Activated CD8-positive, alpha-beta memory T cell treated with anti-CD3 and anti-CD28 coated beads for 24 hours (primary cell): ENCODE measurements at places on chromosomes 5 and 9.
A peak's percentile ranks its signal among the peaks of the same experiment; 100 is the strongest.

DNA sequence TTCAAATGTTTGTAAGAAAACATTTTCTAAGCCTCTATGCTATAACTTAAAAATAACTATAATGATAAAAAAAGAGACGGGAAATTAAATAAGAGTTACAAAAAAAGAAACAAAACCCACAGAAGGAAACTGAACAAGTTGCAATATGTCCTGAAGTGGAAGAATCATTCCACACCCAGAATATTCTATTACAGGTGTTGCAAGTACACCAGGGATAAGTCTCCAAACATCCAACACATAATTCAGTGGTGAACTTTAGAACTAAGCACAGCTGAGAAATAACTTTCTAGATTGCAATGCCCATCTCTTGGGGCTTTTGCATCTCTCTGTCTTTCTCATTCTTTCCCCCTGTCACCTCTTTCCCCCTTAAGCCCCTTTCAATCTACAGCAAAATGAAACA is 325.2 kb downstream of the BRINP1 start:
- no peak for DNase-seq

- DNase-seq: no peak
Measured at GRCh38 chr5:40976836-40977235, 67.5 kb downstream of the C7 start.

DNA sequence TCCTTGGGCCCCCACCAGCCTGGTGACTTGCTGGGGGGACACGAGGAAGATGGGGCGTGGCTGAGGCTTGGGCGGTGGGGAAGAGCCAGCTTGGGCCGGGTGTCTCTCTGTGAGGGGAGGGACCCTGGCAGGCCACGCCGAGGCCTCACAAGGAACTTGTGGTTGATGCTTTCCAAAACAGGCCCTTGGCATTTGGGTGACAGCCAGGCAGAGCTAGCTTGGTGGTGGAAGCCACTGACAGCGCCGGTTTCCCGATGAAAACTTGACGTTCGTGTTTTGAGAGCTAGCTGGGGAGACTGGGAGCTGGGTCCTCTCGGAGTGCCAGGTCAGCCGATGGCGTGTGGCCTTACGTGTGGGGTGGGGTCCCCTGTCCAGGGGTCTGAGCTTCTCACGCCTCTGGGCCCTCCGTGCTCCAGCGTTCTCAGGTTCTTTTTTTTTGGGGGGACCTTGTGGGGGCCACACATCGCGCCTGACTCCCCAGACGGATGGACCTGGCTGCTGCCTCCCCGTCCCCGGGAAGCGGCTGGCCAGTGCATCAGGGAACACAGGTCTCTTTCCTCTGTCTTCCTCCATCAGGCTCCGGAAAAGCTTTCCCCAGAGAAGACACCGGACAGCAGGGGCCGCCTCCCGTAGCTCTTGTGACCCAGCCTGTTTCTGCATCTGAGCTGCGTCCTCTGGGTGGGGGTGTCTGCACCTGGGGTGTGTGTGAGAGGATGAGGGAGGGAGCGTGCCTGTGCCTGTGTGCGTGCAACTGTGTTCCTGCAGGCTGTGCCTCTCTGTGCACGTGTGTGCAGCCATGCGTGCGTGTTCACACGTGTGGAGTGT is 129.3 kb upstream of the LPCAT1 start:
- DNase-seq: peak; percentile 70

- no peak for DNase-seq
Measured at GRCh38 chr5:82470185-82470994, 192.2 kb upstream of the RPS23 start.

DNA sequence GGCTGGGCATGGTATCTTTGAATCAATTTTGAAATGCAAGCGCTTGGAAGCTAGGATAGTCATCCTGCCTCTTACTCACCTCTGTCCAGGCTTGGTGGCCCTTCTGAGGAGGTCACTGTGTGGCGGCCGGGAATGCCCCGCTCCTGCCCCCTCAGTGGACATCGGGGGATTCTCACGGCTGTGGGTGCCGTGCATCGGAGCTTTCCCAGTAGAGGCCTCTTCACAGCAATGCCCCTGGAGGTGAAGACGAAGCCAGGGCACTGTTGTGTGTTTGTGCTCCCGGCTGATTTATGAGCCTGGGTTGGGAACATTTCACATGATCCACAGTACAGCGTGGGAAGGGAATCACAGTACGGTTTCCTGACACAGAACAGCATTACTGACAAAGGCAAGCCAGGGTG is 147.5 kb downstream of the NXNL2 start:
- no peak for DNase-seq

- no peak for DNase-seq
Measured at GRCh38 chr9:92983984-92984589, 36.8 kb downstream of the FGD3 start.

DNA sequence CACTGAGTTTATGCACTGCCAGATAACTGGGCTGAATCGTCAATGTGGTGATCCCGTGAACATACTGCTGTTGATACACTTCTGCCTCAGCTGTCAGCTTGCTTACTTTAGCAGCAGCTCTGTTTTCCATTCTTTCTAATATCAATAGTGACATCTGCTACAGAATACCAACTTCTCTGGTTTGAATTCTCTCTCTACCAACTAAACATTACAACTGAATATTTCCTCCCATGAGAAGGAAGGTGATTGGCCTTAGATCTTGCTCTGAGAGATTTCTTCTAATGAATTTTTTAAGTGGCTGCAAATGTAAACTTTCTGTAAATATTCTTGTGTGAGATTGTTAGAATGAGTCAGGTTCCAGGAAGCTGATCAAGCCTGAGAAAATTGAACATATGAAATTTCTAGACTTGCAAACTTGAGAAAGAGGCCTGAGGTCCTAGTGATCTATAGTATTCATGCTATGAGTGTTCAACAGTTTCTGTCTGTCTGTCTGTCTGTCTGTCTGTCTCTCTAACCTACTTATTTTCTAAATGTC is 205.5 kb upstream of the CDKN2B start:
- no peak for DNase-seq

DNA sequence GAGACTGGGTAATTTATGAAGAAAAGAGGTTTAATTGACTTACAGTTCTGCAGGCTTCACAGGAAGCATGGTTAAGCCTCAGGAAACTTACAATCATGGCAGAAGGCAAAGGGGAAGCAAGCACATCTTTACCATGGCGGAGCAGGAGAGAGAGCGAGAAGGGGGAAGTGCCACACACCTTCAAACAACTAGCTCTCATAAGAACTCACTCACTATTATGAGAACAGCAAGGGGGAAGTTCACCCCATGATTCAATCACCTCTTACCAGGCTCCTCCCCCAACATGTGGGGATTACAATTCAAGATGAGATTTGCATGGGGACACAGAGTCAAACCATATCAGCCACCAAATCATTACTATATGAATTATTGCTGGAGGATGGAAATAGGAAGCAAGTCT is 30.3 kb upstream of the STX17 start:
- DNase-seq: no peak

GRCh38 chr9:27491154-27491553 is 32.9 kb upstream of the IFNK start:
- DNase-seq: no peak

DNA sequence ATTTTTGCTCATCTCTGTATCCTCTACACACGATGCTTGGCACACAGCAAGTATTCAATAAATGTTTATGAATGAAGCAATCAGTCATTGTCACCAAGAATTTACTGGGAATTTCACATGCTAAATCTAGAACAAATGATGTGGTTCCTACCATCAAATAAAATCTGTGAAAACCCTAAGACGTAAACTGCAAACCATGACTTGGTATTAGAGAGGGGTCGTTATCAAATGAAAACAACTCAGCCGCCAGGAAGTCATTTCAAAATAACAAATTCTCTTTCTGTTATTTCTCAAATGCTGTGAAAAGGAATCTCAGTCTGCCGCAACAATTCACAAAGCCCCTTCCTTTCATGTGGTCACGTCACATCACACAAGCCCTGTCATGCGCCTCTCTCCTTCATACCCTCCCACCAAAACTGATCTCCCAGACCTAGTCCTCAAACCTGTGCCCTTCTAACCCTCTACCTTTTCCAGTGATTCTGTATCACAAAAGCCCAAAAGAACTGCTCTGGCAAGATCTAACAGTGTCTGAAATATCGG is 173.6 kb downstream of the DEPDC1B start:
- no peak for DNase-seq

GRCh38 chr5:107840161-107840560 is 169.4 kb upstream of the EFNA5 start:
- DNase-seq: no peak

- DNase-seq: peak; percentile 74
Measured at GRCh38 chr5:170603578-170604565, 100.1 kb downstream of the KCNIP1 start.

DNA sequence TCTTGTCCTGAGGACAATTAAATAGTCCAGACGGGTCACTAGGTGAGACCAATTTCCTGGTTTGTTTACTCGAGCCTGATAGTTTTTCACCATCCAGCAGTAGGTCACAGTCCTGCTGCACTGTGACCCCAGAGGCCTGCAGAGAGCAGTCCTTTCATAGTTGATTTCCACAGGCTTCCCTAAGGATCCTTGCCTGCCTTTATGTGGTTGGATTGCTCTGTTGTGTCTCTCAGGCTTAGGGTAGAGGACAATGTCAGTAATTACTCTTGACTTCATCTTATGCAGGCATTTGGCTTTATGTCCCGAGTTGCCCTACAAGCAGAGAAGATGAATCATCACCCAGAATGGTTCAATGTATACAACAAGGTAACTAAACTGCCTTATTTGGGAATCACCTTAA is 9.0 kb upstream of the CATSPER3 start:
- no peak for DNase-seq

DNA sequence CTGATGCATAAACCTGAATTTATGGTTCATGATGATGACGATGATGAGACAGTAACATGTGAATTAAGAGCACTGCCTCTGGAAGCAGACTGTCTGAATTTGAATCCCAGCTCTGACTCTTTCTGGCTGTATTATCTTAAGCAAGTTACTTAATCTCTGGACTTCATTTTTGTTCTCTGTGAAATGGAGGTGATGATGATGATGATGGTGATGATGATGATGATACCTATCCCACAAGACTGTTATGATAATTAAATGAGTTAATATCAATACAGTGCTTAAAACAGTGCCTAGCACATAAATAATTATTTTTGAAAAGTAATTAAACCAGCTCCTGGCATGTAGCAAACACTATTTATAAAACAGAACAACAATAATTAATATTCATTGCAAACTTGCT is 13.2 kb upstream of the AGGF1 start:
- no peak for DNase-seq

DNA sequence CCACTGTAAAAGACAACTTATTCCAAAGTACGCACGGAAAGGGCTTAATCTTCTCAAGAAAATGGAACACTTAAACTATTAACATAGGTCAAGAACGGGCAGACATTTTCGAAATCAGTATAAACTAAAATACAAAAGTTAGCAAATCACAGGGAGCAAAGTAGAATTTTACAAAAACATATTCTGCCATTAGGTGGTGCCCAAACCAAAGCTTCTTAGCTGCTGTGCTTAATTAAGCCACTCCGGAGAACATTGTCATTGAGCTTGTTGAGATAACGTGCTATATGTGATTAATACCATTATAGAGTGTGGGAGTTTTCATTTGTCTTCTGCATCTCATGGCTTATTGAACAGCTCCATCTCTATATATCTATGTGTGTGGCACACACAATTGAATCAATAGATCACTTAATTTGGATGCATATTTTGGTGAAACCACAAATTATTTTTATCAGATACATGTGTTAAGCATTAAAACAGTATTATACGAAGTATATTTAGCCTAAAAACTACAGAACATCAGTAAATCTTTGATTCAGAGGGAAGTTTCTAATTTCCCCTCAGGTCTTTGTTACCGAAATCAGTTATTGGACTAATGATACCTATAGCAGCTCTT is 23.4 kb downstream of the UBLCP1 start:
- no peak for DNase-seq

DNA sequence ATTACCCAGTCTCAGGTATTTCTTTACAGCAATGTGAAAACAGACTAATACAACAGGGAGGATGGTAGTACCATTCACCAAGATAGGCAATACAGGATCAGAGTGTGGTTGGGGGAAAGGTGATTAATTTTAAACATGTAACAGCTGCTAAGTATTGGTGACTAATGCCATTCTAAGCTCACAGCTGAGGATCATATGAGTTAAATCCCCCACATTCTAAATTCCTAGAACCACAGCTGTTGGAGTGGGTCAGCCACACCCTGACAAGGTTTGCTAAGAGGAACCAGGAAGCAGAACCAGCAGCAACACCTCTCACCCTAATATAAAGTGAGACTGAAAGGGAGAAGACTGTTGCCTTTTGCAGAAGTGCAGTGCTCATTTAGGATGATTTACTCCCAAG is 24.8 kb downstream of the HSPB3 start:
- no peak for DNase-seq

GRCh38 chr9:79264041-79264440 is 307.7 kb upstream of the TLE4 start:
- no peak for DNase-seq

GRCh38 chr5:98657559-98657958 is 115.9 kb upstream of the RGMB start:
- no peak for DNase-seq

DNA sequence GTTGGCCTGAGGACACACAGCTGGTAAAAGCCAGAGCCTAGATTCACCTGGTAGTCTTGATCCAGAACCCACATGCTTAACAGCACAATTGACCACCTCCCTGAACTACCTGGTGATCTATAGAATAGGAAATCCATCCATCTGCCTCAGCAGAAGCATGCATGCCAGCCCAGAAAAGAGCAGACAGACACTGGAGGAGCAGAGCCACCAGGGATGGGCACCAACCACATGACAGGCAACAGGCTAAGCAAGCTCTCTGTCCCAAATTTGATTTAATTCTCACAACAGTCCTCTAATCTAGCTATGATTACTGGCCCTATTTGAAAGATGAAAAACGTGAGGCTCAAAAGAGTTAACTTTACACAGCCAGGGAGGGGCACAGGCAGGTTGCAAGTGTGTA is 208.1 kb downstream of the SPOCK1 start:
- DNase-seq: no peak

DNA sequence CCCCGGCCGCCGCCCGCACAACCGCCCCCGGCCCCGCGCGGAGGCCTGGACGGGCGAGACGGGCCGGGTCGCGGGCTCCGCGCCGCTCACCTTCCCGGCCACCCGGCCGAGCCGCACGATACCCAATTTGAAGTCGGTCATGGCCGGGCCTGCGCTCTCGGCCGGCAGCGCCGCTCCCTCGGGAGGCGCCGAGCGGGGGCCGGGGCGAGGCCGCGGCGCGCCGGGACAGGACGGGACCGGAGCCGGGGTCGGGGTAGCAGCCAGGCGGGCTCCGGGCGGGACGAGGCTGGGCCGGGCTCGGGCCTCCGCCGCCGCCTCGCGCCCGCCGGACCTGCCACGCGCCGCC is 216 bp downstream of the ZMYND19 start:
- no peak for DNase-seq
